Activated CD8-positive, alpha-beta memory T cell treated with anti-CD3 and anti-CD28 coated beads for 1 hour (primary cell): ENCODE measurements at places on chromosomes 4 and X.

DNA sequence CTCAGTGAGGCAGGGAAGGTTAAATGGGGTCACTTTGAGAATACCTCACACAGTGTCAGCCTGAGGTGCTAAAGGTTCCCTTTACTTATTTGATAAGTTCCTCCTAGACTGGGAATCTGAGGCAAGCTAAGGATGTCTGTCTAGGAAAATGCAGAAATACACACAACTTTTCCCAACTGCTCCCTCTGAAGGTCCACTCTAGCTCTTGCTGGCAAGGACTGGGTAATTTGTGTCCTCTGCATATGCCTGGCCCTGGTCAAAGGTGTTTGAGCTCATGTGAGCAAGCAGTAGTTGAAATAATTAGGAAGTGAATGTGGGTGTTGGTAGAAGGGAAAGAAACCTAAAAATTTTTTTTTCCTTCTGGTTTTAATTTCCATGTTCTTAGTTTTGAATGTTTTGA lies 21.3 kb downstream of the TXLNG start:
- no peak for DNase-seq

DNA sequence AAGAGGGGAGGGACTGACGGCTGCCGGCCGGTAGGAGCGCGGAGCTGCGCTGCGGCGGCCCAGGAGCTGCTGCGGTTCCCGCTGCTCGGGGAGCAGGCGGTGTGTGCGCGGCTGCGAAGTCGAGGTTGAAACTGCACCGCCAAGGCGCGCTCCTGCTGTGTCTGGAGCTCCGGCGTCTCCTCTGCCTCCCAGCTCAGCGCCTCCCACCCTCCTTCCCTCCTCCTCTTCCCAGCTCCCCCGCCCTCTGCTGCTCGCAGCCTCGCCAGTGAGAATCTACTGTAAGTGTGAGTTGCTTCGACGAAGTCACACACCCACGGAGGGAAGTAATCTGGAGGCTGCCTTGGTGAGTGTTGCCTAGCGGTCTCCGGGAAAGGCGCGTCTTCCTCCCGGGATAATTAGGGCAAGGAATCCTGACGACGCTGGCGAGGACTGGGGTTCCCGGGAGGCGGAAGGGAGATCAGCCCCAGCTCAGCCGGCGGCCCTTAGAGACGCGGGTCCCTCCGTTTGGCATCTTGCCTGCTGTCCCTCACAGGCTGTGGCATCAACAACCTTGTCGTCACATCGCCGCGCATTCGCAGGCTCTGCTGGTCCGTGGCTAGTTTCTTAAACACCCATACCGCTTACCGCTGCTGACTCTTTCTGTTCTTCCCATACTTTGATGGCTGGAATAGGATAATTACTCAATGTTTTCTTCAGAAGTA lies at the start of gene EPHA5:
Gene EPHA5 (minus strand): TSS at position 159 of the 701 bp plus-strand sequence. CDS start 747 bp downstream, outside the sequence.
- DNase-seq: no peak

DNA sequence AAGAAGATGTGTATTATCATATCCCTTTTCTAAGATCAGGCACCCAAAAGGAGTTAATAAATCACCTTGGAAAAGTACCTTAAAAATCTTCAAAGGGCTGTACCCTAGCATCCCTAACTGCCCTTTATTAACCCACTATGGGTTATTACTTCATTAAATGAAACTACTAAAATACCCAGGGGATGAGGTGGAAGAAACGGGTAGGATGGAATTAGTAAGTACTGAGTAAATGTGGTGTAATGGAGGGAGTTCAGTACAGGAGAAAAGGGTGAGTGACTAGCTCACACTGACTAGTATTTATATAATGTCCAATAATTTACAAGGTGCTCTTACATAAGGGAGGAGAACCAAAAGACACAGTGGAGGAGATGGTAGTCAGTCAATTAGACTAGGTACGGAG lies 51.0 kb upstream of the RASGEF1B start:
- DNase-seq: no peak

DNA sequence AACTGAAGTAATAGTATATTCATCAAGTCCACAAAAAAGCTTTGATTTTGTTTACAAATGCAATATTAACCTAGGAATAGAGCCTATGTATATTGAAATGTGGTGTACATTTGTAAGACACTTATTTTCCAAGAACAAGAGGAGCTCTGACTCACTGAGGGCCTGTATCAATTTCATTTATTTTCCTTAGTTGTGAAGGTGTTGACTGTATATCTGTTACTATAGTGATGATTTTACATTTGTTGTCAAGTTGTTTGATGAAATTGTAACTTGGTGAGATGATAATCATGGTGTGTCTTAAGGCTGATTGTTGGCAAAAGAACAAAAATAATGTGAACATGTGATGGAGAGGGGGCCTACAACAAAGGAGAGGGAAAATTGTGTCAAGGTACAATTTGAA lies 274.9 kb upstream of the TEX13A start:
- no peak for DNase-seq

DNA sequence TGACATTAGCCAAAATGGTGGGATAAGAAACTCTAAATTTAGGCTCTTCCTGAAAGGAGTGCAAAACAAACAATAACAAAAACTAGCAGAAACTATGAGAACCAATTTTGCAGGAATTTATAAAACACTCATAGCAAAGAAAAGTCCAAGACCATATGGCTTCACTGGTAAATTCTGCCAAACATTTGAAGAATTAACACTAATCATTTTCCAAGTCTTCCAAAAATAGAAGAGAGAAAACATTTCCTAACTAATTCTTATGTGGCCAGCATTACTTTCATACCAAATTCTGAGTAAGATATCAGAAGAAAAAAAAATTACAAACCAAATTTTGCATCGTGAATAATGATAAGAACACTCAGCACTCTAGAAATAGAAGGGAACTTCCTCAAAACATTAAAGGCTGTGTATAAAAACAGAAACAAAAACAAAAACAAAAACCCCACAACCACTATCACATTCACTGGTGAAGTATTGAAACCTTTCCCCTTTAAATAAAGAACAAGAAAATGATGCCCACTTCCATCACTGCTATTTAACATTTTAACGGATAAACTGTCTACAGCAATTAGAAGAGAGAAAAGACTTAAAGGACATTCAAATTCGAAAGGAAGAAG lies 524.3 kb upstream of the GALNTL6 start:
- DNase-seq: no peak

- no peak for DNase-seq
These were observed 83.5 kb downstream of the ZNF674 start for GRCh38 chrX:46461660-46462191.

GRCh38 chr4:135605076-135605475 lies 1403.5 kb upstream of the PABPC4L start:
- DNase-seq: no peak

DNA sequence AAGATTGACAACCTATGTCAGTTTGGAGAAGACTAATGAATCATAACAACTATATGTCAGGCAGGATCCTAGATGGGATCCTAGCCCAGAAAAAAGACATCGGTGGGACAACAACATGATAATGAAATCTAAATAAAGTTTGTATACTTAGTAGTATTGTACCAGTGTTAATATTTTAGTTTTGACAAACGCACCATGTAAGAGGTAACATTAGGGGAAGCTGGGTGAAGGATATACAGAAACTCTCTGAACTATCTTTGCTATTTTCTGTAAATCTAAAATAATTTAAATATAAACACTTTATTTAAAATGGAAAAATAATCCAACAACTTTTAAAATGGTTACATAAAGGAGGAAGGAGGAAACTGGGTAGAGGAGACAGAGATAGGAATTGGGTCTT lies 105.6 kb upstream of the AP1S2 start:
- no peak for DNase-seq

DNA sequence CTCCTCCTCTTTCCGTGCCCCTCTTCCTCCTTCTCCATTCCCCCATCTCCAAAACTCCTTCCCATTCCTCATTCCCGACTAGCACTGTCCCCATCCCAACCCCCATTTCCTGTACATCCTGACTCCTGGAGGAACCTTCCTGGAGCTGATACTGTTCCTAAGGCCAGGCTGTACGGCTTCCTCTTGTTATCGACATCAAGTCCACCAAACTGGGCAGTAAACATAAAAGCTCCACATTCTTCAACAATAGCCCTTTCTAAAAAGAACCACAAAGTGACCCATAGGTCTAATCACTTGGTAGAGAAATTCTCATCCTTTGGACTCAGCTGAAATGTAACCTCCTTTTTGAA lies 22.9 kb downstream of the AWAT2 start:
- DNase-seq: no peak

- no peak for DNase-seq
These were observed 1058.9 kb downstream of the C4orf33 start for GRCh38 chr4:130154901-130155300.

DNA sequence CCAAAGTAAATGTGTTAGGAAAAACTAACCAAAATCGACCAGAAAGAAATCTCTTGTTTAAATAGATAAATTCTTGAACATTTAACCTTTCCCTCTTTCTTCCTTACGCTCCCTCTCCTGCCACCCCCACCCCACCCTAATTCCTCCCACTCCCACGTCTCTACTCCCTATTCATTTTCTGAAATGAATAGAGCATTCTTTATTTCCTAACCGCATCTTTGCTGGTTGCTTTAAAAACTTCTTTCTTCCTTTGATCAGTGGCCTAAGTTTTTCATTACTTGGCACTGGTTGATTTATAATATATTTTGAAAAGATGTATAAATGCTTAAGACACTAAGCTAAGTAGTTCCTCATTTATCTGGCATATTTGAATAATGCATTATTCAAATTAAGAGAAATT lies 33.9 kb downstream of the BMPR1B start:
- no peak for DNase-seq

DNA sequence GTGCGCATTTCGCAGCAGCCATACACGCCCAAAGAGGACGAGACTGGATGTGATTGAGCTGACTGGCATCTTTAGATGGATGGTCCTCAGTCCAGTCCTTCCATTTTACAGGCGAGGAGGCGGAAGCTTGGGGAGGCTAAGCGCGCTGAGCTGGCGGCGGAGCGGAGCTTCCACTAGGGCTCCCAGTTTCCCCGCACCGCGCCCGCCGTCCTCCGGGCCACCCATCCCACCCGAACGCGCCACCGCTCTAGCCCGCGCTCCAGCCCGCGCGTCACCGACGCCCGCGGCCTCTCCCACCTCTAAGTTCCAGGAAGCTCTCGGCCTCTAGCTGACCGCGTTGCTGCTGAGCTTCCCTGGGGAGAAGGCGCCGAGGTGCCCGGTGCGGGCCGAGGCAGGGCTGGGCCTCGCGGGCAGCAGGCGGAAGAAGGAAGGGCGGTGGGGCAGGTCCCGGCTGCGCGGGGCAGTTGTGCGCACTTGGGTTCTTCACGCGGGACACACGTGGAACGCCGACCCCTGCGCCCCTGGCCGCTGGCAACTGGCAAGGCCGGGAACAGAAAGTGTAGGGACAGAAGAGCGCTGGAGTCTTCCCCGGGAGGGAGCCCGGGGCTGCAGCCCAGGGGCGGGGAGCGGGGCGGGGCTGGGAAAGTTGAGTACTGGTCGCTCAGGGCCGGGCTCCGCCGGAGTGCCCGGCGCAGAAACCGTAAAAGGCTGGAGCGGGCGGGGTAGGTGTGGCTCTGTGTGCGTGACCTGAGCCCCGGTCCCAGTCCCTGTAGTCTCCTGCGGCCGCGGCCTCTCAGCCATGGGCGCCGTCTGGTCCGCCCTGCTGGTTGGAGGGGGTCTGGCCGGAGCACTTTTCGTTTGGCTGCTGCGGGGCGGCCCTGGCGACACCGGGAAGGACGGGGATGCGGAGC lies at the start of gene STBD1:
Gene STBD1 (plus strand): TSS at position 763 of the 911 bp plus-strand sequence. CDS start 37 bp downstream, at position 800.
- DNase-seq: no peak

GRCh38 chr4:6971536-6972374 lies 62.1 kb downstream of the TBC1D14 start:
- DNase-seq: no peak

GRCh38 chrX:150587585-150588503 lies 19.4 kb downstream of the MTM1 start:
- peak; percentile 27 for DNase-seq

DNA sequence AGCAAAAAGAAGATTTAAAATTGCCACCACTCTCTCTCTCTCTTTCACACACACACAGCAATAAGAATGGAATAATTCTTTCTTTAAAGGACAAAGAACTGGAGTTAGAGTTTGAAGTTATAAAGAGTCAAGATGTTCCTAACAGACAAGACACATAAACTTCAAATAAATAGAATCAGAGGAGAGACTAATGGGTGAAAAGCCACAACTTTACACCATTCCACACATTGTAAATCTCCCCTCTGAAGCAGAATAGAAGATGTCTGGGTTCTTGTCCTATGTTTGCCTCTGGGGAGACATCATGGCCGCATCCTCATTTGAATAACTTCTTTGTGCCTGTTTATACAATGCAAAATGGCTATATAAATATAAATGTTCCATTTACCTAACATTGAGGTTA lies 39.6 kb downstream of the SLC39A8 start:
- no peak for DNase-seq

DNA sequence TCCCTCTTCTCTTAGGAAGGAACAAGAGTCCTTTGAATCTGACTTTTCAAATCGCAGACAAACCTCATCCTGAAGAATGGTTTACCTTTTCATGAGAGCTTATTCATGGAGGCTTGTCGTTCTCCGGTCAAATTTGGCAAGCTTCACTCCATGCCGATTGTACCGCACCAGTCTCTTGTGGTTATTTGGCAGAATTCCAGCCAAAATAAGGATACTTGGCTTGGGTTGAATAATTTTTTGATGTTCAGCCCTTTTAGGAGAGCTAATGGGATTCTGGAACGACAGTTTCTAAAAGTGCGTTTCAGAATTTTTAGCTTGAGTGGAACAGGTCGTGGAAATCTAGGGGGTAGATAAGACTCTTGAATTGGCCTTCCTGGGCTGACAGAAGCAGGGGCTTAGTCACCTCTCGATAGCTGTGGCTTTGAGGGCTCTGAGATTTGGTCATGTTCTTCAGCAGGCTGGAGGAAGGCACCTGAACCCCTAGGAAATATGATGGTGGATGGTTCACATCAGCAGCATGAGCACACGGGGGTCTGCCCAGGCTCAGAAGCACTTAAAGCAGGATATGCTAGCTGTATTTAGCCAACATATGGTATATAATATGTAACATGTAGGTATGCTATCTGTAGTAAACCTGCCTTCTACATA lies 1.5 kb downstream of the KLHL2 start:
- no peak for DNase-seq

GRCh38 chr4:98682719-98683118 lies 24.3 kb upstream of the TSPAN5 start:
- no peak for DNase-seq

GRCh38 chrX:132652871-132653270 lies 164.0 kb upstream of the MBNL3 start:
- DNase-seq: no peak

- no peak for DNase-seq
These were observed 81.4 kb upstream of the ACSL1 start for GRCh38 chr4:184907216-184907615.
